ENCODE measurements at places on chromosomes 1 and 21. TPM values are rescaled to one million over a fixed set of nuclear protein-coding genes. Genes with fewer than 3 reads are reported as not detected.

The HAO2 gene
- not detected for total RNA-seq

GRCh38 chr21:42251654-42252324 lies 32.8 kb downstream of the ABCG1 start:
- no peak overlapping the region for H3K4me3 ChIP-seq
- H3K27me3 ChIP-seq: no peaks in the 10 kb centered on the region
- no peak for DNase-seq

DNA sequence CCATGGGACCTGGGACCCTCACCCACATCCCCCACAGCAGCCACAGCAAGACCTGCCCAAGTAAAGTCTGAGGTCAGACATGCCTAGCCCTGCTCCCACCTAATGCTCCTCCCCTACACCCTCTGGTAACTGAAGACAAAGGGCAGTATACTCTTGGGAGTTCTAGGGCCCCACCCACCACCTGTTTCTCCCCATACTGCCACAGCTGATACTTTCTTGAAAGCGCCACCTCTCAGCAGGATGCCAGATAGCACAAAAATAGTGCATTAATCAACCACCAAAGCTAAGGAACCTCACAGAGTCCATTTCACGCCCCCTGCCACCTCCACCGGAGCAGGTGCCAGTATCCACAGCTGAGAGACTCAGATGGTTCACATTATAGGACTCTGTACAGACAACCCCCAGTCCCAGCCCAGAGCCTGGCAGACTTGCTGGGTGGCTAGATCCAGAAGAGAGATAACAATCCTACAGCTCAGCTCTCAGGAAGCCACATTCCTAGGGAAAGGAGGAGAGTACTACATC lies 238.1 kb downstream of the LRRC40 start:
- H3K27me3 ChIP-seq: no peaks in the 10 kb centered on the region
- no peaks in the 10 kb centered on the region for H3K4me1 ChIP-seq
- DNase-seq: no peak
- no peaks in the 10 kb centered on the region for H3K36me3 ChIP-seq

DNA sequence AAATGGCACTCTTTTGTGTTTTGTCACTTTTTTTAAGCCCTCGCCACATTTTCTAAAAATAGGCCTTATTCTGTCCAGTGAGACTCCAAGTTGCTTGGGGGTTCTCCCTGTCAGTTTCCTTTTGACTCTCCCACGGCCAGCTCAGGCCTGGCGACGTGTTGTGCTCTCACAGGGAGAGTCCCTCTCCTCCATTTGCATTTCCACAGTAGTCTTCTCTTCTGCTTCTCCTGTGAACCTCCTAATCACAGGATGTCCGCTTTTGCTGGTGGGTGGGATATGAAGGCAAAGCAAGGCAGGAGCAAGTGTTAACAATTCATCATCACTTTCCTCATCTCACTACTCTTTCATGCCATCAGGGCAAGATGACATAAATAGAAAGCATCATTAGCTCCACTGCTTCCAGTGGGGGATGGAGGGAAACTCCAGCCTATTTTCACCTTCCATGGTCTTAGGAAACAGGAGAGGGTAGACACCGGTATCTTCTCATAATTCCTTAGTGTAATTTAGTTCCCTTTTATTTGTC lies 99.8 kb downstream of the INTS7 start:
- no peak overlapping the region for H3K4me3 ChIP-seq
- no peaks in the 10 kb centered on the region for H3K4me1 ChIP-seq
- no peak for DNase-seq
- no peaks in the 10 kb centered on the region for H3K27me3 ChIP-seq
- no peak overlapping the region for H3K27ac ChIP-seq

DNA sequence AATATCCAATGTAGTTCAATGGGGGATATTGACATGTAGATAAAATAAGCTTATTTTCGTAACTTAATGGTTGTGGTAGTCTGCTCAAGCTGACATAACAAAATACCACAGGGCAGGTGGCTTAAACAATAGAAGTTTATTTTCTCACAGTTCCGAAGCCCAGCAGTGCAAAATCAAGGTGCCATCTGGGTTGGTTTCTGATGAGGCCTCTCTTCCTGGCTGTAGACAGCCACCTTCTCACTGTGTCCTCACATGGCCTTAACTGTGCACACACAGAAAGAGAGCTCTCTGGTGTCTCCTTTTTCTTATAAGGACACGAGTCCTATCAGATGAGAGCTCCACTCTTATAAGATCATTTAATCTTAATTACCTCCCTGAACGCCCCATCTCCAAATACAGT lies 64.8 kb upstream of the IPO9 start:
- H3K27ac ChIP-seq: no peak overlapping the region
- H3K4me1 ChIP-seq: no peaks in the 10 kb centered on the region
- no peaks in the 10 kb centered on the region for H3K27me3 ChIP-seq
- H3K4me3 ChIP-seq: no peak overlapping the region

The TMIGD3 gene
- total RNA-seq: not detected

The TDRD5 gene
- not detected for total RNA-seq

- no peak overlapping the region for H3K4me3 ChIP-seq
- H3K4me1 ChIP-seq: peaks cover 16% of the 10 kb centered on the region
- DNase-seq: no peak
Observed at GRCh38 chr1:200224315-200224714, 185.5 kb downstream of the ZNF281 start.

The LIPI gene
- not detected for total RNA-seq

DNA sequence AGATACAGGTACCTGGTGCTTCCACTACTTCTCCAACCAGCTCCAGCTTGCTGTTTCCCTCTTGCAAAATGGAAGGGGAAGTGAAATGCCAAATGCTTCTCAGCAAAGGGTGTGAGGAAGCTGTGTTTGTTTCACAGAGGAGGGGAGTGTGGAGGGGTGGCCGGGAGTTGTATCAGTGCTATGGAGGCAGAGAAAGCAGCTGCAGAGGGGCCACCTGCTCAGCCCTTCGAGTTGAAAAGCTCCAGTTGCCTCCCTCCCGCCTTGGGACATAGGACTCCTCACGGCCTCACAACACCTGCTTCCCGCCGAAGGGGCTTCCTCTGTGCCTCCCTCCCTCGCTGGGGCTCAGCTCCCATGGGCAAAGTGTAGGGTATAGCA lies 12.1 kb upstream of the LINGO4 start:
- no peak for DNase-seq
- H3K4me3 ChIP-seq: no peak overlapping the region
- peaks cover 90% of the 10 kb centered on the region for H3K4me1 ChIP-seq
- peak overlapping the region; percentile 69 for H3K27ac ChIP-seq
- H3K27me3 ChIP-seq: no peaks in the 10 kb centered on the region
- no peaks in the 10 kb centered on the region for H3K36me3 ChIP-seq

GRCh38 chr1:114224196-114224907 lies 70.7 kb upstream of the SYT6 start:
- H3K27ac ChIP-seq: no peak overlapping the region
- H3K4me3 ChIP-seq: no peak overlapping the region
- no peaks in the 10 kb centered on the region for H3K4me1 ChIP-seq
- no peaks in the 10 kb centered on the region for H3K36me3 ChIP-seq
- peaks cover 2% of the 10 kb centered on the region for H3K27me3 ChIP-seq
- no peak for DNase-seq

The GJA9 gene
- total RNA-seq: not detected

The C1orf141 gene
- total RNA-seq: not detected

The ROR1 gene
- total RNA-seq: not detected

The CYP4A22 gene
- total RNA-seq: not detected

DNA sequence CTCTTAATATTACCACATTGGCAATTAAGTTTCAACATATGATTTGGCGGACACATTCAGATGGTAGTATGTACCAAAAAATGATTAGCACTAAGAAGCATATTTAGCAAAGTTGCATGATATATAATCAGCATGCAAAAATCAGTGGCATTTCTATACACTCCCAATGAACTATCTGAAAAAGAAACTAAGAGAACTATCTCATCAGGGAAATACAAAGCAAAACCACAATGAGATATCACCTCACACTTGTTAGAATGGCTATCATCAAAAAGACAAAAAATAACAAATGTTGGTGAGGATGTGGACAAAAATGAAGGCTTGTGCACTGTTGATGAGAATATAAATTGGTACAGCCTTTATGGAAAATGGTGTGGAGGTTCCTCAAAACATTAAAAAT lies 31.4 kb upstream of the DENND1B start:
- no peak for DNase-seq
- peaks cover under 1% of the 10 kb centered on the region for H3K27me3 ChIP-seq
- no peak overlapping the region for H3K4me3 ChIP-seq
- H3K36me3 ChIP-seq: no peaks in the 10 kb centered on the region
- no peak overlapping the region for H3K27ac ChIP-seq

GRCh38 chr1:232978091-232978634 lies 27.8 kb downstream of the NTPCR start:
- no peak overlapping the region for H3K4me3 ChIP-seq
- H3K27ac ChIP-seq: no peak overlapping the region
- no peaks in the 10 kb centered on the region for H3K27me3 ChIP-seq
- H3K36me3 ChIP-seq: peaks cover 24% of the 10 kb centered on the region
- peaks cover 11% of the 10 kb centered on the region for H3K4me1 ChIP-seq

The HJV gene
- not detected for total RNA-seq

GRCh38 chr1:22453181-22453580 lies 1.5 kb downstream of the ZBTB40 start:
- H3K4me3 ChIP-seq: no peak overlapping the region
- DNase-seq: no peak
- H3K4me1 ChIP-seq: peaks cover 18% of the 10 kb centered on the region
- H3K27me3 ChIP-seq: no peaks in the 10 kb centered on the region
- H3K36me3 ChIP-seq: peaks cover 5% of the 10 kb centered on the region

GRCh38 chr1:183443011-183443410 lies 24.8 kb upstream of the NMNAT2 start:
- H3K4me3 ChIP-seq: no peak overlapping the region
- no peaks in the 10 kb centered on the region for H3K4me1 ChIP-seq
- no peaks in the 10 kb centered on the region for H3K36me3 ChIP-seq
- H3K27ac ChIP-seq: no peak overlapping the region
- no peaks in the 10 kb centered on the region for H3K27me3 ChIP-seq

GRCh38 chr21:22900490-22900889 lies 1902.3 kb downstream of the NCAM2 start:
- H3K36me3 ChIP-seq: no peaks in the 10 kb centered on the region
- H3K4me1 ChIP-seq: no peaks in the 10 kb centered on the region
- H3K27ac ChIP-seq: no peak overlapping the region
- no peaks in the 10 kb centered on the region for H3K27me3 ChIP-seq
- DNase-seq: no peak
- no peak overlapping the region for H3K4me3 ChIP-seq

DNA sequence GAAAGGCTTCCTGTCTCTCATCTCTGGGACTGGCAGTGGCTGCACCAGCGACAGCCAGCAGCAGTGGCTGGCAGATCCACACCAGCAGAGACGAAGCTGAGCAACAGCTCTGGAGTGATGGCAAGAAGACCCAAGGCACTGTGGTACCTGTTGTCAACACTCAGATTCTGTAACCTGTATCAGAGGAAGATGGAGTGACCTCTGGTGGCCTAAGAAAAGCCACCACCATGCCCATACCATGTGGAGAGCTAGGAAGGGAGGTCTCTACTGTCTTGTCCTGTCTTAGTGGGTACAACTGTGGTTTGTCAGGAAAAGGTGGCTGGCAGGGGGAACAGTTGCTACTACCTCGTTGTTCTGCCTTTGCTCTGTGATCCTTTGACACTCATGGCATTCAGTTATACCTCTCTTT lies 22.5 kb upstream of the RHBDL2 start:
- no peaks in the 10 kb centered on the region for H3K36me3 ChIP-seq
- H3K27me3 ChIP-seq: no peaks in the 10 kb centered on the region
- no peaks in the 10 kb centered on the region for H3K4me1 ChIP-seq
- H3K4me3 ChIP-seq: no peak overlapping the region
- DNase-seq: no peak

The BACE2 gene
- 1.1 TPM for total RNA-seq

DNA sequence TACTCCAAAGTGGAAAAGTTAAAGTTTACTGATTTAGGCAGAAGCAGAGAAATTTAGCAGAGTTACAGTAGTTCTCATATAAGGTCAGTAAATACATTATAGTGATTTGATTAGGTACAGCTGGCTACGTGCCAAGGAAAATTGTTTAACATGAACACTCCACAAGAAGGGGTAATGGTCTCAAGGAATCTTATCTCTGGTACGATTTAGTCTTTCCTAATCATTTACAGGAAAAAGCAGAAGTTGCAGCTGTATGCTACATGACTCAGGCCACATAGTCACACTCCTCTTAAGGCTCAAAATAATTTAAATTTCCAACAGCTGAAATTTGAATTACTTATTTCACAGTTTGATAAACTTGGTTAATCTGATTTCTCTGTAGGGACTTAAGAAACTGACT lies 36.9 kb upstream of the OR2B11 start:
- H3K36me3 ChIP-seq: no peaks in the 10 kb centered on the region
- peaks cover 5% of the 10 kb centered on the region for H3K27me3 ChIP-seq
- no peak overlapping the region for H3K27ac ChIP-seq
- no peaks in the 10 kb centered on the region for H3K4me1 ChIP-seq
- no peak overlapping the region for H3K4me3 ChIP-seq

The CATSPERE gene
- total RNA-seq: 1.5 TPM

DNA sequence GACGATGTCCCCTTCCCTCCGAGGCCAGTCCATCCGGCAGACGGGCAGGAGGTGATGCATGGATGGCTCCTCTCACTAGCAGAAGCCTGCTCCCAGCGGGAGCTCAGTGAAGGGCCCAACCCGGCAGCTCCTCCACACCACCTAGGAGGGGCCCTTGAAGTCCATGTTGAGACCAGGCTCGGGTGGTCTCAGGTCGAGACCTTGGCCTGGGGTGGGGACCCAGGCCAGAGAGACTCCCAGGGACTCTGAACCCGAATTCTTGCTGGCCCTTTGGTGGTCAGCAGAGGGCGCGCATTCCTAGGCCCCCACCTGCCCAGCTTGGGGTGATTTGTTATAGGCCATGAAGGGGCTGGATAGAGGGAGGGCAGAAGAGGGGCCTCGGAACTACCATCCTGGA lies 642 bp upstream of the NT5C1A start:
- H3K27me3 ChIP-seq: peaks cover 10% of the 10 kb centered on the region
- no peak overlapping the region for H3K27ac ChIP-seq
- no peaks in the 10 kb centered on the region for H3K36me3 ChIP-seq
